ENCODE measurements at places on chromosomes 1 and 21. TPM values are rescaled to one million over a fixed set of nuclear protein-coding genes. Genes with fewer than 3 reads are reported as not detected.

MPL gene
- total RNA-seq: not detected

DNA sequence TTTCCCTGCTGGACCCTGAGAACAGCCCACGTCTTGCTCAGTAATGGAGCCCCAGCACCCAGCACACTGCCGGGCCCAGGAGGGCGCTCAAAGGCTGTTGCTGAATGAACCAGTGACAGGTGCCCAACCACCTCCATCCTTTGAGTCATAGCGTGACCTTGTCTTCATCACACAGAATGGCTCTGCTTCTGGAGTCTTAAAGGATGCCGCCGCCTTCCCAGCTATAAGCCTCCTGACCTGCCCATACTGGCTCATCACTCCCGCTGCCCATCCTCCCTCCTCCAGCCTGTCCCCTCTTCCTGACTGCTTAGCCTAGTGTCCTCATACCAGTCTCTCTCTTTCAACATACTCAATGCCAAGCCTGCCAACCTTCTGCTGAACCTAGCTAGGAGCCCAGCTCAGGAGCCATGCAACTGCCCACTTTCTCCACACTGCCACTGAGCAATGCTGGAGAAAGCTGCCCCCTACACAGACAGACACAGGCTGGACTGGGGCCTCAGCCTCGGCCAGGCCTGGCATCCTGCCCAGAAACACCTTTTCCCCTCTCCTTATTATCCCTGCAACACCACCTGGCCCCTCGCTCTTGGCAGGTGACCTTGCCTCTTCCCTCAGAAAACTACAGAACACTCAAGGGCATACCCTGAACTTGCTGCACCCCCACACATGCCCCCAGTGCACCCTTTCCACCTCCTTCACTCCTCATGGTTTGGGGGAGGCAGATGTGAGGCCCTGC, 14.1 kb downstream of the TTC39A start:
- no peak for DNase-seq

PADI3 gene
- not detected for total RNA-seq

DNA sequence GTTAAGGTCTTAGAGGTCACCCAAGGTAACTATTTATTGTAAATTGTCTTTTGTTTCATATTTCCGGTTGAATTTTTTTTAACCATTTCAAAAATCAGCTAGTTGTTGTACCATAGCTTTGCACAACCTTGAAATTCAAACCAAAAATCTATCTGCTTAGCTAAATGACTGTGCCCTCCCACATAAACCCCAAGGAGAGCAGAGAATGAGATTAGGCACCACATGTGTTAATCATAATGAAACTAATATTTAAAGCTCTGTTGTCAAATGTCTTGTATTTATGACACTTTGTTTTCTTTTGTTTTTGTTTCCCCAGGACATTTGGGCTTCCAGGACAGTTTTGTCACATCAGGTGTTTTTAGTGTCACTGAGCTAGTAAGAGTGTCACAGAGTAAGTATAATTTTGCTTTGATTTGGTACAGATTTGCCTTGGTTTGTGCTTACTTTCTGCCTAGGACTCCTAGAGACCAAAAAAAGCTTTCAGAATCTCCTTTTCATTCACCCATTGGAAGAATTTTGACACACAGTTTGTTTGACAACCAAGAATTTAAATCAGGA, 249.9 kb downstream of the NFIA start:
- no peak for DNase-seq

Data from neural crest cell (in vitro differentiated cells).